ENCODE measurements at places on chromosomes 13 and 19.

DNA sequence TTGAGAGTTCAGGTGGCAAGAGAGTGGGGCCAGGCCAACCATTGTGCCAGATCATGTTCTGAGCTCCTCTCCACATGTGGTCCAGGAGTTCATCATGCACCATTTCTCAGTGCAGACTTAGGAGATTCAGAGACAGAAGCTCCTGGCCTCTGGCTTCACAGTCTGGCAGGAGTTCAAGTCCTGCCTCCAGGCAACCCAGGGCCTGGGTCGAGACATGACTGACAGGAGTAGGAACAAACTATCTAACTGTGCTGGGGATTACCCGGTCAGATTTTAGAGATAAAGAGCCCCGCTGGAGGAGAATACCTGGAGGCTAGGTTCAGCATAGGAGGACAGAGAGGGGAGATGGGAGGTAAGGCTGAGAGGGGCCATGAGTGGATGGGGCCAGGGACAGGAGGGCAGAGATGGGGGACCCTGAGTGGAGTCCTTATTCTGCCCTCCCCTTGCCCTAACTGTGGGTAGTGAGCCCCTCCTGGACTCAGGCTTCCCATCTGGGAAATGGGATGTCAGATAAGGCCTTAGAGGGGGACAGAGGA is 906 bp upstream of the CYP4F11 start:
- no peak for DNase-seq

GRCh38 chr19:45059258-45059965 is 16.9 kb downstream of the ZNF296 start:
- DNase-seq: peak; percentile 88

DNA sequence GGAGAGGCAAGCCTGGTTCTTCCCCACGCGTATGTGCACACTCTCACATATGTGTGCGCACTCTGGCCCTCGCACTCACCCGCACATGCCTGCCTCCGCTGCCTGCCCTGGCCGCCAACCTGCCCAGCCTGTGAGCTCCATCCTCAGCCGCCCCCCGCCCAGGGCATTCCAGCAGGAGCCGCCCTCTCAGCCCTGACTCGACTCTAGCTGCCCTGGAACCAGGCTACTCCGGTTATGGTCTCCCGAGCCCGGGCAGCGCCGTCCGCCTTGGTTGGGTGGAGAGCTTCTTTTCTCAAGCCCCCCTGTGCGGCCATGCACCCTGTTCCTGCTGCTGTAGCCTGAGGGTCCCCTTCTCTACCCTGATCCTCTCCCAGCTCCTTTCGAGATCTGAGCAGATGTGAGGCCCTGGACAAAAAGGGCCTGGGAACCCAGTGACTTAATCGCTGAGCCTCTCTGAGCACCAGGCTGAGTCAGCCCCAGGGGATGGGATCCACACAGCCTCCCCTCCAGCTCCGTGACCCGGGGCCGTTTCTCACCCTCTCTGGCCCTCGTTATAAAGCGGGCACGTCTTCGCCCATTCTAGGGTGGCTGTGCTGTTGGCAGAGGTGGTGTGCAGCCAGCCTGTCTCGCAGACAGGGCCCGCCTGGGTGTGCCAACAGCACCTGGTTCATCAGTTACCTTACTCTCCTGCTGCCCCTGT is 191.5 kb downstream of the TEX29 start:
- DNase-seq: no peak

GRCh38 chr13:27201661-27202060 is 30.1 kb upstream of the USP12 start:
- DNase-seq: no peak

GRCh38 chr13:34435338-34435737 is 506.7 kb upstream of the NBEA start:
- no peak for DNase-seq

GRCh38 chr13:46521921-46522747 is 30.8 kb upstream of the LRCH1 start:
- no peak for DNase-seq

DNA sequence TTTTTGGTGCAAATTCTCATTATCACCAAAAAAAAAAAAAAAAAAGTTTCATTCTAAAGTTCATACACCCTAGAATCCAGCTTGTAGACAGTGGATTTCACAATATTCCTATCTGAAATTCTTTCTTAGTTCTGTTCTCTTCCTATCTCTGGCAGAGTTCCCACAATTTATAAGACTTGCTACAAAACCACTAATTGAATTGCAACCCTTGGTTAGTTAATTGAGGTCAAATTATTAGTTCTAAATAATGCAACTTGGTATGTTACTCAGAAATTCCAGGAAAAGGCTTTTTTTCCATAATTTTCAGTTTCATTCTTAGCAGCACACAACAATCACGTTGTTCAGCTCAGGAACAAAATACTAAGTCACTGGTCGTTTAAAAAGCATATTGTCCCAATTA is 58.5 kb downstream of the SPATA13 start:
- no peak for DNase-seq

- no peak for DNase-seq
Measured at GRCh38 chr19:15234431-15235130, 2.3 kb upstream of the EPHX3 start.

DNA sequence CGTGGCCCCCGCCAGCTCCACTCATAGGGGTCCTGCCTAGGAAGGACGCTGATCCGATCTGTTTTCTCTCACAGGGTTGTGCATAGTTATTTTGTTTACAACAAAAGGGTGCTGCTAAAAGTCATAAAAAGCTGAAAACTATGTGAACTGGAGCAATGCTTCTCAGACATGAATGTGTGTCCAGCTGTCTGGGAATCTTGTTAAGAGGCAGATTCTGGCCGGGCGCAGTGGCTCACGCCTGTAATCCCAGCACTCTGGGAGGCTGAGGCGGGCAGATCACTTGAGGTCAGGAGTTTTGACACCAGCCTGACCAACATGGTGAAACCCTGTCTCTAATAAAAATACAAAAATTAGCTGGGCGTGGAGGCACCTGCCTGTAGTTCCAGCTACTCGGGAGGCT is 8.6 kb downstream of the LRRC4B start:
- no peak for DNase-seq

GRCh38 chr13:61477619-61478018 is 62.0 kb upstream of the PCDH20 start:
- DNase-seq: no peak

GRCh38 chr19:40246292-40247073 is 20.0 kb upstream of the CCNP start:
- DNase-seq: no peak

- no peak for DNase-seq
Measured at GRCh38 chr13:73937441-73937840, 196.8 kb downstream of the KLF12 start.

DNA sequence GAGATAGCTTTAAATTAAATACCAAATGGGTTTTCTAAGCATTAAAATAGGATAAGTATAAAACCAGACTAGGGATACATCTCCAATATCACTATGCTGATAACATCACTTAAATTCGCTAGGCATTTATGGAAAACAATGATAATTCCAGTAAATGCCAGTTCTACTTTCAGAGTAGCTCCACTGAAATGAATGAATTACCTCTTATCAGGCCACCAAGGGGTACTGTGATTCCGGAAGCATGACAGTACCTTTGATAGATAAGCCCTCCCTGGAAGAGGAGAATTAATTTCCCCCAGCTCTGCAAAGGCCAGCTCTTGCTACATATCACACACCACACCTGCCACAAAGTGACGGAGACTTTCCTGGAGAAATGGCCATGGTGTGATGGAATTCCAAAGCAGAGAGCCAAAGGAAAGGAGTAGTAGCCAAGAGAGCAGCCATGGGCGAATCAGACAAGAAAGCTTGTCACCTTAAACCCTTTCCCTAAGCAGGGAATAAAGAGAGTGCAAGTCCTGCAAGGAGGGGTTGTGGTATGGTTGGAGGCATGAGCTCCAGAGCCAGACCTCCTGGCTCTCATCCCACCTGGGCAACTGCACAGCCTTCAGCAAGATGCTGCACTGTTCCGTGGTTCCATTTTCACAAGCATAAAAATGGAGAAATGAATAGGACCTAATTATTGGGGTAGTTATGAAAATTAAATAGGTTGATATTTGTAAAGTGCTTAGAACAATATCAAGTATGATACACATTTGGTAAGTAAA is 423.1 kb downstream of the FGF14 start:
- no peak for DNase-seq

DNA sequence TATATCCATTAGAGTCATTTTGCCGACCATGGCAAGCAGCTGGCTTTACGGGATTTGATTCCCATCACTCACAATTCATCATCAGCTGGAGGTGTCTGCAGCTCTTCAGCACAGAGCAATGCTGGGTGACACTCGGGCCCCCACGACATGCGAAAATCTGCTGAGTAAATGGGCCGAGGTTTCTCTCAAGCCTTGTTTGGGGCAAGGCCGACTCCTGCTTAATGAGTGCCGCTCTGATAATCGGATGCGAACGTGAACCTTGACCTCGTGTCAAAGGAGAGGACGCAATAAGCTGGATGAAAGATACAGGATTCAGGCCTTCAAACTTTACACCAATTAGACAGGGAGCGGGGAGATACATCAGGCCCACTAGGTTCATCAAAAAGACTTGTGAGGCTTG is 65.2 kb downstream of the GGACT start:
- DNase-seq: no peak

GRCh38 chr13:50539791-50540530 is 303.5 kb downstream of the DLEU7 start:
- no peak for DNase-seq

DNA sequence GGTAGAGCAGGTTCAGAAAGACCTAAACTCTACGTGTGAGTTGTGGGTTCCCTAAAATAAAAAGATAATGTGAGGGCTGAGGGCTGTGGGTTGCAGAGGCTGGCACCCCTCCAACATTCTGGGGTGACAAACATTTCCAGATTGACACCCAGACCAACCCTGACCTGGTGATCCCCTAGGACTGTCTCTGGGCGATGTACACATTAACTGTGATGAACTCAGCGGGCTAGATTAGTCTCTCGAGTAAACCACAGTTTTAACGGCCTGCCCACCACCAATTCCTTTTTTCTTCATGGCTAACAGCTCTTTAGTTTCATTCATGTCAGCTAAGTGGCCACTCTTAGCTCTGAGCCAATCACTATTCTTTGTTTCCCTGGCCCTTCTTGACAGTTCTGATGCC is 24.8 kb downstream of the SIAH3 start:
- no peak for DNase-seq

- DNase-seq: no peak
Measured at GRCh38 chr13:114104655-114105520, 27.5 kb downstream of the RASA3 start.

GRCh38 chr19:16089010-16089846 is 12.9 kb downstream of the TPM4 start:
- no peak for DNase-seq

DNA sequence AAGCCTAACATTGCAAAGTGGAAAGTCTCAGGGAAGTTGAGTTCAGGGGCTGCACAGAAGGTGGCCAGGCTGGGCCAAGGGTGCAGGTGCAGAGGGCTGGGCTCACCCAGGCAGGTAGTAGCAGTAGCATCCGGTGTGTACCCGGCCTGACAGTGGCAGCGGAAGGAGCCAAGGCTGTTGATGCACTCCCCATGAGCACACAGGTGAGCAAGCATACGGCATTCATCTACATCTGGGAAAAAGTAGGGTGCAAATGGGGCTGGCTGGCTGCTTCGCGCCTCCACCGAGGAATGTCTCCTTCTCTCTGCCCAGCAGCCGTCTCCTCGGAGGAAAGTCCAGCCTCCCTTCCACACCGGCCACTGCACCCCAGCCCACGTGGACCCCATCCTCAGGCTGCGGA is 30.6 kb downstream of the CCL25 start:
- DNase-seq: no peak

GRCh38 chr19:10132905-10133304 is 13.2 kb upstream of the EIF3G start:
- no peak for DNase-seq

- DNase-seq: no peak
Measured at GRCh38 chr13:71864094-71864985, 2.7 kb downstream of the DACH1 start.

GRCh38 chr13:33349986-33350826 is 64.7 kb upstream of the STARD13 start:
- peak; percentile 19 for DNase-seq
